ENCODE measurements at places on chromosomes 13 and 19. TPM values are rescaled to one million over a fixed set of nuclear protein-coding genes. Genes with fewer than 3 reads are reported as not detected.

ZFP82 gene
- not detected for total RNA-seq

OR7C1 gene
- total RNA-seq, result not detected

AXL gene
- 1.5 TPM for total RNA-seq

ZNF135 gene
- not detected for total RNA-seq

RNF113B gene
- not detected for total RNA-seq

OR7D2 gene
- total RNA-seq, result not detected

CELF5 gene
- total RNA-seq, result 0.10 TPM

GJB2 gene
- 50.1 TPM for total RNA-seq

CBY2 gene
- total RNA-seq, result not detected

PTH2 gene
- total RNA-seq, result not detected

ZNF792 gene
- 12.7 TPM for total RNA-seq

ZGLP1 gene
- 0.16 TPM for total RNA-seq

FBXO17 gene
- not detected for total RNA-seq

OSCAR gene
- not detected for total RNA-seq

ANGPTL8 gene
- total RNA-seq, result not detected

KCNN1 gene
- total RNA-seq, result 0.28 TPM

CD22 gene
- total RNA-seq, result 0.28 TPM

UBL5 gene
- total RNA-seq, result 187 TPM

KIR2DL4 gene
- total RNA-seq, result not detected

VSTM2B gene
- total RNA-seq, result not detected

ZNF699 gene
- 2.1 TPM for total RNA-seq

PRTN3 gene
- total RNA-seq, result not detected

ATP4A gene
- total RNA-seq, result not detected

UQCR11 gene
- total RNA-seq, result 155 TPM

CGB5 gene
- not detected for total RNA-seq

ZNF439 gene
- total RNA-seq, result not detected

PSG6 gene
- total RNA-seq, result not detected

All from HT-29 (cell line).